Posterior cingulate gyrus (tissue), 11 donors: ENCODE measurements at places on chromosomes 7 and 10.

GRCh38 chr7:124130-124949, 68.0 kb upstream of the FAM20C start:
- DNase-seq: no peak

DNA sequence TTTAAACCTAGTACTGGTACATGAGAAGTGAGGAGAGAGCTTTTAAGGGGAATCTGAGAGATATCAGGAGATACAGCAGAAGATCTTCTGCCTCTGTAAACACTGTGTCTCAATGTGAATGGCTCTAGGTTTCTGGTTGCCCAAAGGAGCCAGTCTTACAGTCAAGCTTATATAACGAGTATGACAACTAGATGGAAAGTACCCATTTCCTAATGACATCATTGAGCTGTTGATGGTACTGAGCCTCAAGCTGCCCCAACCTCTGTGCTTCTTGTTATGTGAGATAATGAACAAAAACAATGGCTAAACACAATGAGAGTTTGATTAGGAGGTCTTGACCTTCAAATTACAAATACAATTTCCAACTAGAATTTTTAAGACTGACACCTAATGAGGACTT, 451.5 kb downstream of the SORCS1 start:
- no peak for DNase-seq

DNA sequence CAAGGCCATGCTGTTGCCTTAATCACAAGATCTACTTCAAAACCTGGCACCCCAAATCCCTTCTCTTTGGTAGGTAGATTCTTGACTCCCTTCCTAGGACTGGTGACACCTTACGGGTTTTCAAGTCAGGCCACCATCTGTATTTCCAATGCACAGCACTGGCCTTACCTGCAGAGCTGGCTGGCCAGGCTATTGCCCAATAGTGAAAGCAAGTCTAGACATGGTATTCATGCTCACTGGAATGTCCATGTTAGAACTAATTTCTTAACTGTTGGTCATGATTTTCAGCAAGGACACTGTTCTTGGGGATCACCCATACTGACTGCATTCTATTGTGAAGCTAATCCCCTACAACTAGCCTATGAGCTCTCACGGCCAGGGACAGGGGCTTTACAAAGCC, 313.1 kb upstream of the RNF32 start:
- no peak for DNase-seq

- no peak for DNase-seq
Observed at GRCh38 chr10:63977329-63977923, 456.2 kb downstream of the REEP3 start.

DNA sequence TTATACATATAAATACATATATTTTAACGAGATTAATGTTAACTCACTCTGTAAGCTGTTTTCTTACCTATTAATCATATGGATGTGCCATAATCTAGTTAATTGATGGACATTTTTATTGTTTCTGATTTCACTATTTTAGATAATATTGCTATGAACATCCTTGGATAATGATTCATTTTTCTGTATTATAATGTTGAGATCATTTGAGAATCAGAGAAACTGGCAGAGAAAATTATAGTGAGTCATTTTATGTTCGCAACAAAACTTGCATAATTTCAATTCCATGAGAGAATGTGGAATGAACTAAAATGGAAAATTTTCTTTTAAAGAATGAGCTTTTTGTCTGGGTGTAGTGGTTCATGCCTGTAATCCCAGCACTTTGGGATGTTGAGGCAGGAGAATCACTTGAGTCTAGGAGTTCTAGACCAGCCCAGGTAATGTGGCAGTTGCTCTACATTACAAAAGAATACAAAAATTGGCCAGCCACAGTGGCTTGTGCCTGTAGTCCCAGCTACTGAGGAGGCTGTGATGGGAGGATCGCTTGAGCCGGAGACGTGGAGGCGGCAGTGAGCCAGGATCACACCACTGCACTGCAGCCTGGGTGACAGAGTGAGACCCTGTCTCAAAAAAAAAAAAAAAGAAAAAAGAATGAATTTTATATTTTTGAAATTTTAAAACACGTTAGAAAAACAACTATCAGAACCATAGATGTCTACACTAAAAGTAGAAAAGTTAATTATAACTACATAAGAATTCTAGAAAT, 40.5 kb downstream of the PAPSS2 start:
- DNase-seq: no peak
